ENCODE measurements at places on chromosomes 2 and 18.

- no peak for DNase-seq
Observed at GRCh38 chr2:134258684-134259388, 5.0 kb downstream of the MGAT5 start.

DNA sequence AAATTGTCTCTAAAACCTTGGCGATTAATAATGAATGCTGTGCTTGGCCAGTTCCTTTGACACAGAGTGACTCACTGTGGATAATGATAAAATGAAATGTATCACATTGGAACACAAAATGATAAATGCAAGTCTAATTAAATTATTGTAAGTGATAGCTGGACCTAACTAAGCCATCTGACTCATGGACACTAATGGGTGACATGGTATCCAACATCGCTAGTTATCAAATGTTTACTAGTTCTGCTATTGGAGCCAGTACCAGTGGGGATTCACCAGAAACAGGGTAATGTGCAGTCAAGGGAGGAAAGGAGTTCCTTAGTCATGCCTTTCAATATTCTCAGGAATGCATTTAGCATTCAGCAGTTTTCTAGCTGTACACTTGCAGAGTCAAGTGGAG, 736.3 kb upstream of the ACVR2A start:
- no peak for DNase-seq

- DNase-seq = no peak
Observed at GRCh38 chr18:49628881-49629795, 67.3 kb downstream of the LIPG start.

DNA sequence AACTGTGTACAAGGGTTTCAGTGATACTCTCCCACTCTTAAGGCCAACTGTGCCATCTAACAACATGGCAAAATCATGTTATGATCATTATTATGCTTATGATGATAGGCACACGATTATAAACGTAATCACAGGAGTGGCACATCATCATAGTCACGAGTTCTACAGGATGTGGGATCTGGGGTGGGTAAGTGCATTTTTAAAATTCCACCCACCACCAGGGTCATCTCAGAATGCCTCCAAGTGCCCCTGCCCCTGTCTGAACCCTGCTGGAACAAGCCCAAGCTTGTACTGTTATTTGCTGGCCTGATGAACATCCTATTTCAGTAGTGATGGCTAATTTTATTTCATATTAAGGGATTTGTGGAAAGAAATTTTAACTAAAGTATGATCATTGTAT, 117.8 kb downstream of the PTPRM start:
- no peak for DNase-seq

DNA sequence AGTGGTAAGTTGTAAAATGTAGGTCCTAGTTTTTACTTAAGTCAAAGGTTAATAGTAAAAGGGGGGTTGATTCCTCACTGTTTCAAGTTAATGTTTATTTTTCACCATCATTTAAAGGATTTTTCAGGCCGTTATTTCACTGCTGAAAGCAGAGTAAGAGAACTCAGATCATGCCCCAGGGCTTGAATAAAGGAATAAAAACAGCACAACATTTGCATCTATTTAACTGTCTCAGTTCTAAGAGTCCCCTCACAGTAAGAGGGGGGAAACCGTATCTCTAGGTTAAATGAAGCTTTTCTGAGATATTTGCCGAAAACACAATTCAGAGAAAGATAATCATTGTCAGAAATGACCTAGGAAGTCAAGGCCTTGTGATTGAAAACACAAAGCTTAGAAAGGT, 138.2 kb upstream of the KCTD1 start:
- no peak for DNase-seq

All from GM18507 (cell line).